ENCODE measurements at places on chromosomes 3 and 15.

DNA sequence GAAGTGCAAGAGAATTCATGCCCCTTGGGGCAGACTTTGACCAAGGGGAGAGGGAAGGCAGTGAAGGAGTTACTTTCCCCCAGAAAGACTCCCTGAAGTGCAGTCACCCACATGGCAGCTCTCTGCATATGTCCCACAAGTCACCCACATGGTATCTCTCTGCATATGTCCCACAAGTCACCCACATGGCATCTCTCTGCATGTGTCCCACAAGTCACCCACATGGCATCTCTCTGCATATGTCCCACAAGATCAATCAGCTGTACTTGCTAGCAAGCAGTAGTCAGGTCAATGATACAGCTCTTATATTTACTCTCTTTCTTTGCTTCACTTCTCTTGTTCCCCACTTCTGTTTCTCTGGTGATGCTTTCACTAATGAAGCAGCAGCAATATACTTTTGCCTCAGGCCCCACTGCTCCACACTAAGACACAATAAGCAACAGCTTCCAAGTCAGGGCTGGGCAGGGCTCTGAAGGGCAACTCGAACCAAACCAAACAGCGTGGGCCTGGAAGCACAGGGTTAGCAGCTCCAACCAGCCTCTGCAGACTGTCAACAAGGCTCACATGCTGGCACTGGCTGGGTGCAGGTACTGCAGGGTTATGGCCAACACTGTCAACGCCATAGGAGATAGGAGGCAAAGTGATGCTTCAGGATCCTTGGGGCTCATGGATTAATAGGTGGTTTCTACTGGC is 46.7 kb downstream of the THBS1 start:
- H3K4me3 ChIP-seq = no peak overlapping the region
- no peak for DNase-seq
- H3K36me3 ChIP-seq = no peaks in the 10 kb centered on the region
- peaks cover 27% of the 10 kb centered on the region for H3K4me1 ChIP-seq

GRCh38 chr3:46661776-46662766 is 31.4 kb downstream of the ALS2CL start:
- H3K27ac ChIP-seq = peak overlapping the region; percentile 19
- H3K27me3 ChIP-seq = peaks cover 3% of the 10 kb centered on the region
- no peak overlapping the region for H3K4me3 ChIP-seq
- no peak for DNase-seq

GRCh38 chr15:84598993-84599392 is 1.8 kb upstream of the ZSCAN2 start:
- H3K36me3 ChIP-seq = peaks cover 4% of the 10 kb centered on the region
- DNase-seq = peak; percentile 66
- peaks cover 1% of the 10 kb centered on the region for H3K4me1 ChIP-seq
- no peak overlapping the region for H3K27ac ChIP-seq
- H3K4me3 ChIP-seq = no peak overlapping the region

GRCh38 chr15:98841419-98841970 is 166.1 kb downstream of the PGPEP1L start:
- no peak overlapping the region for H3K4me3 ChIP-seq
- no peaks in the 10 kb centered on the region for H3K27me3 ChIP-seq
- peaks cover 1% of the 10 kb centered on the region for H3K36me3 ChIP-seq
- DNase-seq = no peak

DNA sequence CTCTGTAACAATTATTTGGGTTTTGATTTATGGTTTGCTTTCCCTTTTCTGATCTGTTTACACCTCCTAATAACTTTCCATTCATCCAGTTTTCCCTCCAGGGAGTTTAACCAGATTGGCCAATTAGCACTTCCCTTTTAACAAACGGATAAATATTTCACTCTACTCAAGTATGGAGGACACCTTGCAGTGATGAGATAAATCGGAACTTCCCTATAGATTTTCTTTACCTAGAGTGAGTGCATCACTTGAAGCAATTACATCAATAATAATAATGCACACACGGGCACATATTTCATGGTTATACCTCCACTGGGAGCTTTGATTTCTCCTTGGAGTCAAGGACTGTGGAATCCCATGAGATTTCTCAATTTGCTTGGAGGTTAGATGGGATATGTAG is 239.1 kb upstream of the CFAP20DC start:
- no peaks in the 10 kb centered on the region for H3K36me3 ChIP-seq
- no peaks in the 10 kb centered on the region for H3K27me3 ChIP-seq
- no peak overlapping the region for H3K4me3 ChIP-seq
- peaks cover 5% of the 10 kb centered on the region for H3K4me1 ChIP-seq
- no peak overlapping the region for H3K27ac ChIP-seq
